Right atrium auricular region (tissue), 2 donors: ENCODE measurements at places on chromosomes 11 and 22.
A peak's percentile ranks its signal among the peaks of the same experiment; 100 is the strongest.

- no peak for DNase-seq
These were observed 9.8 kb downstream of the EHBP1L1 start for GRCh38 chr11:65585396-65586246.

DNA sequence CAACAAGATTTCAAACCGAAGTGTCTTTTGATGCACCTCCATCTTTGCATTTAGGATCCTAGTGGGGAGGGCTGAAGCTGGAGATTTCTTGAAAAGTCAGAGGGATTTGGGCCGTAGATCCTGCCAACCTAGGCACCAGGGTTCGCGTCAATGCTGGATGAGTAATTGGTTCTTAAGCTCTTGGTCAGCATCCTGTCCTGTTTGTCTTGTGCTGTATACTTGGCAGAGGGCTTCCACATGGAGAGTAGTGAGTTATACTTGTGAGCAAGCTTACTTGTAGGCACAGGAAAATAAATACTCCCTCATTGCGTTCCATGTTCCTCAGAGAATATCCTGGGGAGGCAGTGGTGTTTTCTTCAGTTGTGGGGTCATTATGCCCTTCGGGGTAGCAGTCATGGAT lies 12.6 kb downstream of the INSC start:
- peak; percentile 32 for DNase-seq

GRCh38 chr11:43748095-43748494 lies 67.6 kb downstream of the HSD17B12 start:
- no peak for DNase-seq

DNA sequence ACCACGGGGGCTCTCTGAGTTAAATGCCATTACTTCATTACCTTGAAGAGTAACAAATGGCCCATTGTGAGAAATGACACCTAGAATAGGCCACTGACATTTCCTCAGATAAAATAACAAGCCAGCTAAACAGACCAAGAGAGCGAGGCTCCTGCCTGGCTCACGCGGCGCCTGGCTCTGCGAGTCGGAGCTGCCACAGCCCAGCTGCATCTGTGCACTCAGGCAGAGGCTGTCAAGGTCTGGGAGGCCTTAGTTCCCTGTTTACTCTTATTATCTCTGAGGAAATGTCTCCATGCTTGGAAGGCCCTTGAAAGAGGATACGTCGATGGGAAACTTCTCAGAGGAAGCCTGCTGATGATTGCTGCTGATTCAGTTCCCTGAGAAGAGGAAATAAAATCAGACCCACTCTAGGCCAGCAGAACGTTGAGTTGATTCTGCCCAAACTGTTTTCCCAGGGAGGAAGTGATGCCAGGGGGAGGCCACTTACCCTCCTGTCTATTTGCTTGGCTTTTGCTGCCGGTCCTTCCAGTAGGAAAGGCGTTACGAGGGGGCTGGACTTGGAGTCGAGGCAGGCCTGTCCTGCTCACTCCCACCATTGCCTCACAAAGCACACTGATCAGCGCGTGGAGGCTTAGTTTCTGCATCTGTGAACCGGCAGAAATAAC lies 208.8 kb downstream of the TBC1D22A start:
- DNase-seq, result peak; percentile 64

DNA sequence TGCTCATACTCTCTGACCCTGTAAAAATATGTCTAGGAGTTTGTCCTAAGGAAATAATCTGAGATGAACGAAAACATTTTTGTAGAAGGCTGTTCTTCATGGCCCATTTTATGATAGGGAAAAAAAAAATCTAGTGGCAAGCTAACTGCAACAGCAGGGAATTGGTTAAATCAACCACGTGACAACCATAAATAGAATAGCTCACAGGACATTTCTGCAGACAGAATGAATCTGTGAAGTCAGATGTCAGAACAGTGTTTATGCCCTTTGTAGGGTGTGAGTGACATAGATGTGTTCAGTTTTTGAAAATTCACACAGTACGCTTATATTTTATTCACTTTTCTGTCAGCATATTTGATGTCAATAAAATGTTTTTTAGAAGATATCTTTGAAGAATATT lies 16.1 kb downstream of the ARHGAP1 start:
- no peak for DNase-seq

- DNase-seq, result no peak
These were observed 4.1 kb upstream of the OR5J2 start for GRCh38 chr11:56172256-56172830.

- no peak for DNase-seq
These were observed 315.2 kb downstream of the BLID start for GRCh38 chr11:121800731-121801393.

GRCh38 chr11:19194620-19195308 lies 7.0 kb downstream of the CSRP3 start:
- no peak for DNase-seq

DNA sequence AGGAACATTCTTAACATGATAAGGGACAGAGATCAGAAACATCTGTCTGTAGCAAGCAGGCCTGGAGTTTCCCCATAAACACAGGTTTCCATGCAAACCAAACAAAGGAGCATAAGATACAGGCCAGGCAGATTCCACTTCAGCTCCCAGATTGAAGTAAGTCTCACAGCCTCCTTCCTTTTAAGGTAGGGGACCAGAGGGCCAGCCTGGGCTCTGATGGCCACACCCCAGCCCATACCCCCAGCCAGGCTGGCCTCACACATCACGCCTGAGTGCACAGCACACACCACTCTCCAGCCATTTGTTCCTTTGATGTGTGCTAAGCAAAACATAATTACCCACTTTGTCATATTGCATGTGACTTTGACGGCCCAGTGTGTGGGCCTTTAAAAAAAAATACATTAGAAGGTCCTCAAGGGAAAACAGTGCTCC lies 518.7 kb downstream of the NTM start:
- no peak for DNase-seq

DNA sequence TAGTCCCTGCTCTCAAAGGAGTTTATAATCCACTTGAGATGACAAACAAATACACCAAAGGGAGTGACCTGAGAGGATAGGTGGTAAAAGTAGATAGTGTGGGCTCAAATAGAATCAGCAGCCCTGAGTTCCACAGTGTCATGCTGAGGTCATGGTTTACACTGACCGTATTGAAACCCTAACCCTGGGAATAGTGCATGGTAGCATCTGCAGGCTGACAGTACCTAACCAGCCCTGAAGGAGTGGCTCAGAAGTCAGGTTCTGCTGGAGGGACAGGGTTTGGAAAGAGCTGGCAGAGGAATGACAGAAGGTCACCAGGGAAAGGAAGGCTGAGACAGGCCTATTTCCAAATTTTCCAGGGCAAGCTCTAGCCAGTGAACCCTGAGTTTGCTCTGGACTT lies 9.2 kb upstream of the TMPRSS5 start:
- no peak for DNase-seq

- DNase-seq, result no peak
These were observed 20.5 kb downstream of the EPS8L2 start for GRCh38 chr11:726278-727220.

DNA sequence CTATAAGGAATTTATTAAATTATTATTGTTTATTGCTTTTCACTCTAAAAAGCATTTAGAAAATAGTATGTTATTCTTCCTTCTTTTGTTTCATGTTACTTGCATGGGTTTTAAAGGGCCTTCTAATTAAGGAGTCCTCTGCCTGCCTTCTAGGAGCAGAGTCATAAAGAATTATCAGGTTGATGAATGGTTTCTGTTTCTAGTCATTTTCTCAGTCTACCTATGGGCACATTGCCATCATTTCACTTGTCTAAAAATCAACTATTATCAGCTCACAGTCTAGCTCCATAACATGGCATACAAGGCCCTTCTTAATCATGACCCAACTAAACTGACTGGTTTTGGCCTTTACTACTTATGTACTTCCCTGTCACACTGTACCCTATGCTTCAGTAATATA lies 16.2 kb downstream of the DYNC2H1 start:
- DNase-seq, result no peak

DNA sequence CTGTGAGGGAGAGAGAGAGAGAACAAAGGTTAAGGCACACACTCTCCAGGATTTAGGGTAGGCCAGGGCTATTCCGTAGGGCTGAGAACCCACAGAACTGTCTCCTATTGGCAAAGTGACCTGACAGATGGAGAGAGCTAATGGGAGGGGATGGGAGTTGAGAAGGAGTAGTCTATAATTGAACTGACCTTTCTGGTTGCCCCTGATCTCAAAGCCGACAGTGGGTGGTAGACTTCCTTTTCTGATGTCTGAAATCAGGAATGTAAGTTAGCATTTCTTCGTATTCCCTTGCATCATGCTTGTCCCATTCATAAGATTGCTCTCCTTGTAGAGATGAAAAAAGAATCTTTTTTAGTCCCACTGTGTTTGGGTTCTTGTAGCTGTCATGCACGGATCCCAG lies 210.1 kb downstream of the NTM start:
- no peak for DNase-seq

GRCh38 chr11:128701086-128701485 lies 7.2 kb downstream of the FLI1 start:
- peak; percentile 40 for DNase-seq

- no peak for DNase-seq
These were observed 2.9 kb upstream of the FOLR3 start for GRCh38 chr11:72132646-72133045.

DNA sequence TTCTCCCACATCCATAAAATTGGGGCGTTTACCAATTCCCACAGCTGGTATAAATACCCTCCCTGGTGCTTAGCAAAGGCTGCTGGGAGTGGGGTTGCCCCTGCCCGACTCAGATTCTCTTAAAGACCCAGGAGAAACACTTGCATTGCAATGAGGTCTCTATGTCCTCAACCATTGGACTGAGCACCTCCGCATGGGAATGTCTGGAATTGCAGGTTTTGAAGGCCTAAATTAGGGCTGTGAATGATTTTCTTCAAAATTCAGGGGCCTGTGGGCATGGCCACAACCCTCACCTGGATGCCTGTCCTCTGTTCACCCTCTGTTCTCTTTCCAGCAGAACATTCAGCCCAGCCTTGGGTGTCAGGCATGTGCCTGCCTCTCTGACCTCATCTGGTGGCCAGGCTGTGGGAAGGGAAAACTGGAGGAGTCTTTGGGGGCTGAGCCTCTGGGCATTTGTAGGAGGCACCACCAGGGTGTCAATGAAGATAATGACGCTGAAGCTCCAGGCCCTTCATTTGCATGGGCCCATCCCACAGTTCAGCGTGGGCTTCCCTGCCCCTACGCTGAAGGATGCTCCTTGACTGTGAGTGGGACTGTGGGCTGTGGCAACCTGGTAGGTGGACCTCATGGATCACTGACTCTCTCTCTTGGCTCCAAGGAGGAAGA lies 52.7 kb upstream of the MYEOV start:
- peak; percentile 11 for DNase-seq

DNA sequence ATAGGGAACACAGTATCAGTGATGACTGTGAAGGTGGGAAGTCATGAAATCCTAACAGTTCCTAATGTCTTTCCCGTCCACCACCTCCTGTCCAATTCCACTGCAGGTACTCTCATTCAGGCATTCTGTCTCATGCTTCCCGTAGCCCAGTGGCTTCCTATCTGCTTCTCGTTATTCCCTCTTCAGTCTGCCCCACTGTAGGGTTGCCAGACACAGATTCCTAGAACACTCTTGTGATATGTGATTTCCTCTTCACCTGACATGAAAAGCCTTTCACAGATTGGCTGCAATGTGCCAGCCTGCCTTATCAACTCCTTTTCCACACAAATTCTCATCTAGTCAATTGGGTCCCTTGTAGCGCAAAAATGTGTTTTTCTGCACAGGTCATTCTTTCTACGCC lies 49.0 kb downstream of the C2CD3 start:
- no peak for DNase-seq

GRCh38 chr11:17810746-17811145 lies 76.2 kb downstream of the KCNC1 start:
- DNase-seq, result no peak

DNA sequence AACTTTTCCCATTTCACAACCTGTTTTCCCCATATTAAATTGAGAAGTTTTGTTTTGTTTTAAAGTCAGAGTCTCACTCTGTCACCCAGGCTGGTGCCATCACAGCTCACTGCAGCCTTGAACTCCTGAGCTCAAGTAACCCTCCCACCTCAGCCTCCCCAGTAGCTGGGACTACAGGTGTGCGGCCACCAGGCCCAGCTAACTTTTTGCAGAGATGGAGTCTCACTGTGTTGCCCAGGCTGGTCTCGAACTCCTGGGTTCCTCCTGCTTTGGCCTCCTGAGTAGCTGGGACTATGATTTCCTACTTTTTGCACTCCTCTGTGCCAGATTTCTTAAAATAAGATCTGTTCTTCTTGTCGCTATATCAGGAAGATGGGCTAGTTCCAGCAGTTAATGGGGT lies 44.9 kb downstream of the GNB1L start:
- no peak for DNase-seq

DNA sequence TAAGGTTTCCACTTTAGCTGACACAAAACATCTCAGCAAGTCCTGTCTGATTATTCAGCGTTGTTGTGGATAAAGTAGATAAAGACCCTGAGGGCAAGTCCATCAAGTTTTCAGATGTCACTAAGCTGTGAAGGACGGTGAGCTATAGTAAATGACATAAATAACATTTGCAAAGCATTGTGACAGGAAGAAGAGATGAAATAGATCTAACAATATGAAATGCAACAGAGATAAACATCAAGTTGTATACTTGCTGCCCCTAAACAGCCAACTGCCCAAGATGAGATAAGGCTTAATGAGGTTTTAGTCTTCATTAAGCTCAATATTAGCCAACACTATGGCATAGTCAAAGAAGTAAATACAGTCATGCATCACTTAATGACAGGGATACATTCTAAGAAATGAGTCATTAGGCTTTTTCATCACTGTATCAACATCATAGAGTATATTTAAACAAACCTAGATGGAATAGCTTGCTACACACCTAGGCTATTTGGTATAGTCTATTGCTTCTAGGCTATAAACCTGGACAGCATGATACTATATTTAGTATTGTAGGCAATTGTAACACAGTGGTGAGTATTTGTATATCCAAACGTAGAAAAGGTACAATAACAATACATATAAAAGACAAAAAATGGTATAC lies 625.1 kb upstream of the ANO5 start:
- DNase-seq, result no peak

DNA sequence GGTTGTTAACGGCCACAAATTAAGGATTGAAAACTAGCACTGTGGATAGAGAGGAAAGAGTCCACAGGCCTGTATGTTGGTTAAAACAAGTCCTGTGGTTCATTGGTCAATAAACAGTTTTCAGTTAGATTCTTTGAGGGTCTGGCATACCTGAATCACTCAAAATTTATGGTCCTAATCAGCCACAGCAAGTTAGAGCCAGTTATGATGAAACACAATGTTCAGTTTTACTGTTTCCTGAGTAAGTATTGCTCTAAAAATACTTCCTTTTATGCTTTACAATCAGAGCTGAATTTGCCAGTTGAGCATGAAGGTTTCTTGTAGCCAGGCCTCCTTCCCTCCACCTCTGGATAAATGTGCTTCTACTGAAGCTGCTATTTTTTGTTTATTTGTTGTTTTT lies 12.9 kb upstream of the CAT start:
- DNase-seq, result no peak
